ENCODE measurements at places on chromosomes 7 and 10.

- no peak for DNase-seq
Measured at GRCh38 chr7:138354066-138354465, 106.0 kb upstream of the TRIM24 start.

DNA sequence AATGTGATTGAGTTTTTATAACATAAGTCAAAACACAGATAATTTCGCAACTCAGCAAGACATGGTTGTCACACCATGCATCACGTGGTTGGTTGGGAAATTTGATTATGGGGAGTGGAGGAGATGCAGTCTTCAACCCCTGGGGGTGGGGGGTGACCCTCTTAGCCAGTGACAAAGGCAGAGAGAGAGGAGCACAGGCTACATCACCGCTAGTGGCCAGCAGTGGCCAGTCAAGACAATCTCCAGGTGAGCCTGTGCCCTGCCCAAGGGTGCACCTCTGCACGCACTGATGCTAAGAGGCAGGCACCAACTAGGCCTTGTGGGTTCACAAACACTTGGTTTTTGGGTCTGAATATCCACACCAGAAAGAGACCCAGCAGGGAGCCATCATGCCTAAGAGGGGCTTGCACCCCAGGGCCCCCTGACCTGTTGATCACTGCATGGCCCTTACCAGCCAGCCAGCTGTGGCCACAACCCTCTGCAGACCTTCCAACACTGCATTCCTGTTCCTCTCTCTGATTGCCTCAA, 244.4 kb downstream of the FANK1 start:
- no peak for DNase-seq

DNA sequence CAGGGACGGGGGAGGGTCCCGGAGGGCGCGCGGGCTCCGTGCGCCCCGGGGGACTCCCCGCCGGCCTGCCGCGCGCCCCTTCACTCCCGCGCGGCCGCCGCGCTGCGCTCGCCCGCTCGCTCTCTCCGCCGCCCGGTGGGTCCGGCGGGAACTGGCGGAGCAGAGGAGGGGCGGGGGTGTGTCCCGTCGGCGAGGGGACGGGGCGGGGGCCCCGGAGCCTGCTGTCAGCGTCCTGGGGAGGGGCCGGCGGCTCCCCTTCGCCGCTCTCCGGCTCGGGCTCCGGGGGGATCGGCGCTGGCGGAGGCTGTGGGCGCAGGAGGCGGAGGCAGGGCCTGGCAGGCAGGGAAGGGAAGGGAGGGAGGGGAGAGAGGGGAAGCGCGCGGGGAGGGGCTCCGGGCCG, at the start of gene SH3PXD2A:
Gene SH3PXD2A (minus strand): TSS at position 153 of the 400 bp plus-strand sequence. CDS start 310 bp downstream, outside the sequence.
- DNase-seq: no peak

DNA sequence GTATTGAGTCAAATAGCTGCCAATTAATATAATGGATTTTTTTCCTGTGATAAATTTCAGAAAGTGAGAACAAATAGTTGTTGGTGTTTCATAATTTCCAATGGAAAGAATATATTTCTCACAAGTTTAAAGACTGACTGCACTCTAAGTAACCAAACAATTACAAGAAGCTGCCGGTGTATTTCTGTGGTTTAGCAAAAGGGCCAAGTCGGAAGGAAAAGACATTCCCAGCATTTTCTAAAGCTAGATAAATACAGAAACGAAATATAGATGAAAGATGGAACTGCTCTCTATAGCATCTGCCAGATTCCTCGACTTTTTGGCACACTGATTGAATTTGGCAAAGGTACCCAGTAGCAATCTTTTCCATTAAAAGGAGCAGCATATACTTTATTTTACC, 92.7 kb upstream of the MKX start:
- DNase-seq: no peak

DNA sequence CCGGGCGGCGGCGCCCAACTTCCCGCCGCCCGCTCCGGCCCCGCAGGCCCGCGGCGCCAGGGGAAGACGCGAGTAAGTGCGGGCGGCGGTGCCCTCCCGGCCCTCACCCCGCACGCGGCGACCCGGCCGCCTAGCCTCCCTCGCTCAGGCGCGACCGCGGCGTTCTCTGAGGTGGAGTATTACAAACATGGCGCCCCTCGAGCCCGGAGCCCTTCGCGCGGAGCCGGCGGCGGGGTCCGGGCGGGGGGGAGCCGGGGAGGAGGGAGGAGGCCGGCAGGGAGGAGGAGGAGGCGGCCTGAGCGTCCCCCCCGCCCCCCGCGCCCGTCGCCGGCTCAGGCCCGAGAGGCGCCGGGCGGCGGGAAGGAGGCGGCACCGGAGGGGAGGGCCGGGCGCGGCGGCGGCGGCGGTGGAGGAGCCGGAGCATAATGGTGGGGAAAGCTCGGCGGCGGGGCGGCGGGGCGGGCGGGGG, at the start of gene ZMYND11:
Gene ZMYND11 (plus strand): TSS at position 324 of the 469 bp plus-strand sequence. CDS start 44,558 bp downstream, outside the sequence.
- peak; percentile 53 for DNase-seq
